ENCODE measurements at places on chromosomes 7 and 10.

GRCh38 chr7:120344276-120344675 lies 71.3 kb downstream of the KCND2 start:
- no peak for DNase-seq

GRCh38 chr10:24390746-24391145 lies 181.8 kb downstream of the KIAA1217 start:
- DNase-seq: no peak

DNA sequence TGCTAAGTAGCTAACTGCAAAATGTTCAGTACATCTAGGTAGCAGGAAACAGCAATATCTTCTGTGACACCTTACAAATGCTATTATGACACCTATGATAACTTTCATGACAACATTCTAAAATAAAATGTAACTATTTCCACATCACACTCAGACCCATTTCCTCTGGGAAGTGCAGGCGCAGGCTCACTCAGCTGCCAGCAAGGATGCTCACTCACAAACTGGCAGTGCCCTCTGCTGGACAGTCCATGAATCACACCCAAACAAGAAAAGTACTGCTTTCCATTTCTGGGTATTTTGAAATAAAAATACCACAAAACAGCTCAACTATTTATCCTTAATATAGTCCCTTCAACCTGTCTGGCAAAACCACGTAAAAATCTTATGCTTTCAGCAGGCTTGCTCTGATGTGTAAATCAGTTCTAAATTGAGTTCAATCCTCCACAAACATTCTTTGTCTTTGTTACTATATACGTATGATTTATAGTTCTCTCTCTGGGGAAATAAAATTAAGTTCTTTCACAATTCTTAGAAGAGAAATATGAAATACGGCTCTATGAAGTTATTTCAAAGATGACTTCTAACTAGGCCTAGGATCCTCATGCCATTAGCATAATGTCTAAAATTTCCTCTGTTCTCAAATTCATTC lies 176.6 kb downstream of the PARD3 start:
- DNase-seq: peak; percentile 49

GRCh38 chr10:113499806-113500205 lies 53.0 kb upstream of the HABP2 start:
- no peak for DNase-seq

- DNase-seq: no peak
These were observed 311.0 kb upstream of the PODXL start for GRCh38 chr7:131867461-131867860.

DNA sequence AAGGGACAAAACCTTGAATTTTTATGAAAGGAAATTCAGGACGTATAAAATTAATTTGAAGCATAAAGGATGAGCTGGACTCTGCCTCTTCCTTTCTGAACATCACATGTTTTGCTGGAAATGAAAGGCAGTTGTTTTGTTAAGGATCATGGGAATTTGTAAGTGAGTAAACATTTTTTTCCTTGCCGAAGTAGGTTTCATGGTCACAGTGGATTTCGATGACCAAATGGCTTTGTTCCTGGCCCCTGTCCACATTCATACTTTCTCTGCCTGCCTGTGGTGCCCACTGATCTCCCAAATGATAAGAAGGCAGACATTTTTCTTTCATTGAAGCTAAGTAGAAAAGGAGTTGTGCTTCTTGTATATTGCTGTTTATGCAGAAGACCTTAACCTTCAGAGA lies 104.2 kb downstream of the ARID5B start:
- DNase-seq: no peak

GRCh38 chr10:99784016-99784726 lies 1.7 kb downstream of the ABCC2 start:
- DNase-seq: no peak

- no peak for DNase-seq
These were observed 13.9 kb downstream of the ADK start for GRCh38 chr10:74164716-74165529.

GRCh38 chr7:98203261-98203963 lies 7.8 kb upstream of the BHLHA15 start:
- DNase-seq: no peak

DNA sequence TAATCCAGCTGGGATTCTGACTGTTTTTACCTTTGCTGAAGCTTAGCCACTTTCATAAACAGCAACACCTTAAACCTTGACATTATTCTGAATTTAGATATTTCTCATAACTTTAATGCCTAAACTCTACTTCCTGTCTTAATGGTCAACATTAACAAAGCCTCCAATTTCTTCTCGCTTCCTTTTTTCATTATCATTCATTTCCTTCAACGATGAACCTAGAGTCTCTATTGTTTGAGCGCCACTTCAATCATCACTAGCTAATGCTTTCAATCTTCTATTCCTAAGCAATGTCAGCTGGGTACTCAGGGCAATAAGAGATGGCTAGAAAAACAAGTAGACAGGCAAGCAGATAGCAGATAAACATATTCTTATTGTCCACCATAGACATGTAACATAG lies 96.6 kb upstream of the TMEM196 start:
- DNase-seq: no peak

DNA sequence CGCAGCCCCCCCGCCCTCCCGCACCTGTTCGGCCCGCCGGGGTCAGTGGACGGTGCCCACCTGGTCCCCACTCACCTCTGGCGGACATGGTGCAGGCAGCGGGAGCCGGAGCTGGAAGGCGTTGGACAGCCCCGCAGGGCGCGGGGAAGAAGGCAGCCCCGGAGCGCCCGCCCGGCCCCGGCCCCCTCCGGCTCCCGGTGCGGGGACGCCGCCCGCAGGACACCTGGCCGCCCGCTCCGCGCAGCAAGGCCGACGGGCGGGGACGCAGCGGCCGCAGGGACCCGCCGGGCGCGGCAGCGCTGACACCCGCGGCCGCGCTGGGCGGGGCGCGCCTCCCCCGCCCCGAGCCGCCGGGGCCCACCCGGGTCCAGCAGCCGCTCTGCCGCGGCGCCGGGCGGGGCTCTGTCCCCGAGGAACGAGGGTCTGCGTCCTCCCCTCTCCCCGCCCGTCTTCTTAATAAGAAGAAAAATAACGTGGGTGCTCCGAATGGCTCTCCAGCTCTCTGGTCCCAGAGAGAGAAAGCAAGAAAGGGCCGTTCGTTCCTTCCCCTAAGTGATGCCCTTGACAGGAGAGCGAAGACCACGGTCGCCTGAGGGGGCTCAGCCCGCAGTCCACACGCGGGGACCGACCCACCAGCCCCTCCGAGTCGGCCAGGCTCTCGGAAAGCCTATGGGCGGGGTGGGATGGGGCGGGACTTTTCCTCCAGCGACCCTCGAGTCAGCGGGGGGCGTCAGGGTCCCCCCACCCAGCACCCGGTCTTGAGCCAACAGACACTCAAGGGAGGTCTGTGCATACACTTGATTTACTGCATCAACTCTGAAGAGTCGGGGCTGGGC lies 53.4 kb upstream of the FHIP2A start:
- no peak for DNase-seq

DNA sequence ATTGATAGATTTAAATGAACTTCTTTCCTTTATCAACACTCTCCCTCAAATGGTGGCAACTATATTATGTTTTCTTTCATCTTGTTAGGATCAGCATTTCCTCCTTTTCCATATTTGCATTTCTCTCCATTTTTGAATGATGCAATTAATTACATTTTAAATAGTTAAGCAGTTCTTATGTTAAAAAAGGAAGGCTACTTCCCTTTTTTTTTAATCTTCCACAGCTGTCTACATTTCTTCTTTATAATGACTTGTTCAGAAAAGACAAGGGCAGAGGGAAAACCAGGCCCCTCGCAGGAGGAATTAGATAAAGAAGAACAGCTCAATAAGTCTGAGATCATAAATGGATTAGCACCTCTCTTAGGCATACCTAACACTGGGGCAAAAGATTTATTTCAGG lies 208.9 kb downstream of the ARL4A start:
- no peak for DNase-seq

GRCh38 chr7:12623885-12624498 lies 53.5 kb downstream of the SCIN start:
- no peak for DNase-seq

- DNase-seq: no peak
These were observed 11.6 kb downstream of the ZFAND4 start for GRCh38 chr10:45660876-45661411.

GRCh38 chr10:124198125-124198501 lies 104.7 kb upstream of the CHST15 start:
- no peak for DNase-seq

GRCh38 chr10:7906128-7906527 lies 87.8 kb downstream of the TAF3 start:
- no peak for DNase-seq

All from stimulated activated CD8-positive, alpha-beta memory T cell treated with anti-CD3 and anti-CD28 coated beads, Interleukin-4, amount 100 ng/mL, for 24 hours (primary cell).